ENCODE measurements at places on chromosomes 4 and X.
A peak's percentile ranks its signal among the peaks of the same experiment; 100 is the strongest.

DNA sequence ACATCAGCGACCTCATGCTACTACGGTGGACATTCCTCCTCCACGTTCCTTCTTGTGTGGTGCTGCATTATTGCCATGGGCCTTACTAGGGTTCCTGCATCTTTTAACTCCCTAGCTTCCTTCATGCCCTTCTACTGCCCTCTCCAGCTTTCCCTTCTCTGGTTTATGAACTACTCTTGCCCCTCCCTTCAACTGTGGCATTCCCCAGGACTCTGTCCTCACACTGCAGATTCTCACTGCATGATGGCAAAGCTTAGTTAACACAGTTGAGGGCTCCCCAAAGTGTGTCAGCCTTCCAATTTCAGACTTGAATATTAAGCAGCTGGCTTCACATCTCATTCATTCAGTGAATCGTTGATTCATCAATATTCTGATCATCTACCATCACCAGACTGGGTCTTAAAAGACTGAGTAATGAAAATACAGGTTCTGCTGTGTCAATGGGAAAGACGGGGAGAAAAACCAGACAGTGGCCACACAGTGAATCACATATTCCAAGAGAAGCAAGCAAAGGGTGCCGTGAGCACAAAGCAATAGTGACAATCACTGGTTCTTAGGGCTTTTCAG, 53.0 kb downstream of the ZFX start:
- DNase-seq = no peak

DNA sequence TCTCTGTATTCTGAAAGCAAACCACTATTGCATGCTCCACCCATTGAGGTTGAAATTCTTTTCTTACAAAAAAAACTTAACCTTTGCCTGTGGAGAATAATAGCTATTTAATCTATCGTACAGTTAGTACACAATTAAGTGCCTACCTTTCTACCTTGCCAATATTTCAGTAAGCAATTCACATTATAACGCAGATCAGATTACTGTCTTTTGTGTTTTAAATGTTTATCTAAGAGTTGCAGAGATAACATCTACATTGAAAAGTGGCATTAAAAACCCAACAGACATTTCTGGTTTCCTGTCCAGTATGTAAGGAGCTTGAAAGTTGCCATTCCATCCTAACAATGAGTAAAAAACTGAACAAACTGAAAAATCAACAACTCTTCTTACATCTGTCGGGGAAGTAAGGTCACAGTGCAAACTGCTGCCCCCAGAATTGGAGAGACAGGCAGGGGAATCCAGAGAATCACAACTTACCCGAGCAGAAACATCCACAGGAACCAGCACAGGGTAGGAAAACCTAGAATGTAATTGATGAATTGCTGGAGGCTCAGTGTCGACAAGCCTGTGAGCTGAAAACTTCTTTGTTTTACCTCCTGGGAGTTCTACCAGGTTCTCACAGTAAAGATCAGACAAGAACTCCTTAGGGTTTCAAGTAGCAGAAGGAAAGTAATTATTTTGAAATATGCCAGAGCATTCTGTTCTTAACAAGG, 27.3 kb upstream of the ACSL4 start:
- DNase-seq = no peak

- DNase-seq = no peak
Measured at GRCh38 chr4:88919056-88919455, 137.9 kb downstream of the FAM13A start.

DNA sequence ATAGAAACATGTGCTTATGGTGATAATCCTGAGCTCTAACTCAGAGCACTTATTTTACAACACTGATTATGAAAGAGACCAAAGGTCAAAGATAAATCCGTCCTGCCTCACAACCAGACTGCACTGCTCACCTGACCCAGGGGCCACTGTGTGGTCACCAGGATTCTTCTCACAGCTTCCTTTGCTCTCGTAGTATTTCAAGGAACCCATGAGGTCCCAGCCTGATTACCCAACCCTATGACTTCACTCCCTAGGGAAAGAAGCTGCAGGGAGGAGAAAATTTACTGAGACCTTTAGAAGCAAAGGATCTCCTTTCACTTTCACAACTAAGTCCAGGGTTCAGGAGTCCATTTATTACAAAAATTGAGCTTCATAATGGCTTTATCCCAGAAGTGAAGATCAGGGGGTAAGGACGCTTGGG, 9.6 kb downstream of the SLC25A5 start:
- DNase-seq = no peak

DNA sequence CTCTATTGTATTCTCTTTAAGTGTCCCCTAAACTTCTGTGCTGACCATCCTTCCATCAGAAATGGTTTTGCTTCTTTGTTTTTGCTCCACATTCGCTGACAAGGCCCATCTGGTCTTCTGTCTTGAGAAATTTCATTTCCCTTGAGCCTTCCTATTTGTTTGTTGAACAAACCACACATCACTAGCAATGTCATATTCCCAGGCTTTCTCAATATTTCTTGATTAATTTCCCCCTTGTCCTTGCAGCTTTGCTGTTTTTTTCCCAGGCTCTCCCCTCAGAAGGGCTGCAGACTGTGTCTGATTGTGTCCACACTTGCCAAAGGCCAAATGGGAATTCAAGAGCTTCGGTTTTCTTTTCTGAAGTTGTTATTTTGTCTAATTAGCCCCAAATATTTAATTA, 158.9 kb downstream of the MID1IP1 start:
- peak; percentile 23 for DNase-seq
